ENCODE measurements at places on chromosomes 4 and X.

DNA sequence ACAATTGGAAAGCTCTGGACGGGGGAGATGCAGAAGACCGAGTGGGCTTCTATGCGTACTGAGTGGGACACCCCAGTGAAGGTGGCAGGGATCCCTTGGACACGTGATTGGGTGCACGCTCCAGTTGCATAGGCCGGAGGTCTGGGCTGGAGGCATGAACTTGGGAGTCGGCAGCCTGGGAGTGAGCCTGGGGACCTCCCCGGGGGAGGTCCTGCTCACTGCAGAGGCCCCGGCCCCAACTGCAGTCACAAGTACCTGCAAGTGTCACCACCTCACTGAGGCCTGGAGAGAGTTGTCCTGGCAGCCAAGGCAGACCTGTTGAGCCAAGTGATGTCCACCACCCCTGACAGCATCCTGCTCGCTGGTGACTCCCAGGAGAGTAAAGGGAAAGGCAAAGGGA is 49.3 kb upstream of the HMX1 start:
- DNase-seq: no peak

GRCh38 chrX:19334945-19335626 is 8.6 kb upstream of the PDHA1 start:
- DNase-seq: no peak

GRCh38 chrX:63503541-63503940 is 152.4 kb upstream of the SPIN4 start:
- DNase-seq: no peak

- no peak for DNase-seq
These were observed 35.6 kb downstream of the FRMPD3 start for GRCh38 chrX:107485013-107485412.

DNA sequence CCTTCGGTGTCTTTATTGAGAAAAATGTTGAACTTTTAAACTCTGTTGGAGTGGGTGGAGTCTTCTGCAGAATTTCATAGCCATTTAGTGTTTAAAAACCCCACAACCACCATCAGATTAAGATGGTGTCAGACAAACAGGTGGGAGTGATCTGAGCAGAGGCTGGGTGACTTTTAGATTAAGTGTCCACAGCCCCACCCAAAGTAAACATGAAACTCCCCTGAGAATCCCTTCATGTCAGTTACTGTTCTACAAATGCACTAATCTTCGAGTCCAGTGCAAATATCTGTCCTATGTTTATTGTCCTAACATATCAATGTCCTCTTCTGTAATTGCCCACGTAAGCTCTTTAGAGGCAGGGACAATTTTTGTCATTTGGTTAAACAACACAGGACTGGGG is 175.6 kb upstream of the RBPJ start:
- no peak for DNase-seq

GRCh38 chr4:85774000-85774399 is 299.1 kb downstream of the ARHGAP24 start:
- no peak for DNase-seq

DNA sequence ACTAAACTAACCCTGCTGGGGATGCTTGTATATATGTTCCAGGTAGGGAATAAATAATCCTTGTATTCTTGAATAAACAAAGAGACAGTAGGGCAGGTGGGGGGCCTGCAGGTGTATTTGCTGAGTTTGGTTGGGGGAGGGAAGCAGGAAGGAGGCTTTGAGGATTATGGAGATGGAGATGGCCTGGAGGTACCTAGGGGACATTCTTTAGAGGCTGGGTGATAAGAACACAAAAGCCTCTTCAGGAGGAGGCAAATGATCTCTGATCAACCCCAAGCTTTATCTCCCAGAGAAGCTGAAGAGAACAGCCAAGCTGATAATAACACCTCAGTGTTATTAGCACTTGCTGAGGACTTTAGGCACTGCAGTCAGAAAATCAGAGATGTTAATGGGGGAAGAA is 187.7 kb downstream of the MGST2 start:
- no peak for DNase-seq

GRCh38 chrX:45614853-45615252 is 414.2 kb upstream of the DIPK2B start:
- no peak for DNase-seq

GRCh38 chr4:132593717-132594400 is 555.2 kb upstream of the PCDH10 start:
- no peak for DNase-seq

- no peak for DNase-seq
These were observed 246.7 kb upstream of the ARHGAP24 start for GRCh38 chr4:85228264-85228663.
